Dermis microvascular lymphatic vessel endothelial cell (primary cell): ENCODE measurements at places on chromosomes 1 and 21. TPM values are rescaled to one million over a fixed set of nuclear protein-coding genes. Genes with fewer than 3 reads are reported as not detected.
A peak's percentile ranks its signal among the peaks of the same experiment; 100 is the strongest.

CDC20 gene
- 18.6 and 53.7 TPM in 2 replicates for total RNA-seq

GPR37L1 gene
- total RNA-seq: not detected in 2 replicates

CD48 gene
- not detected in 2 replicates for total RNA-seq

- DNase-seq: peak; percentile 17
Measured at GRCh38 chr1:9900142-9901043, 9.7 kb downstream of the CTNNBIP1 start.

GRCh38 chr1:12142141-12142823, 24.5 kb upstream of the TNFRSF1B start:
- DNase-seq: no peak

- no peak for DNase-seq
Measured at GRCh38 chr1:176926330-176927086, 238.0 kb downstream of the ASTN1 start.

- no peak for DNase-seq
Measured at GRCh38 chr1:163178628-163179027, 24.1 kb downstream of the RGS5 start.

DNA sequence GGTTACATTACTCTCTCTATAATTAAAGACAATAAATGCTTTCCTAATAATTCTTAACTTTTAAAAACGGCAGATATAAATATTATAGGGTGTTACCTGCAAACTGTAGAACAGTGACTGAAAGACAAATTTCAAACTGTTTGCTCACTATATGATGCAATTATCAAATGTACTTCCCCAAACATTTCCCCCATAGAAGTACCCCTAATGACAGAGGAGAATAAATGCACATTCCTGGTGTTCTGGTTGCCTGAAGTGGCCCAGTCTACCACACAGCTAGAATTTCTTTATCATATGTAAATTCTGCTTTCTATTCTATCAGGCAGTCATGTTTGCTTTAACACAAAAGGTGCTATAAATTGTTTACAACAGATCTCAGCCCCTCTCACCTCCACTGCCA, 70.4 kb downstream of the VAV3 start:
- DNase-seq: no peak

DNA sequence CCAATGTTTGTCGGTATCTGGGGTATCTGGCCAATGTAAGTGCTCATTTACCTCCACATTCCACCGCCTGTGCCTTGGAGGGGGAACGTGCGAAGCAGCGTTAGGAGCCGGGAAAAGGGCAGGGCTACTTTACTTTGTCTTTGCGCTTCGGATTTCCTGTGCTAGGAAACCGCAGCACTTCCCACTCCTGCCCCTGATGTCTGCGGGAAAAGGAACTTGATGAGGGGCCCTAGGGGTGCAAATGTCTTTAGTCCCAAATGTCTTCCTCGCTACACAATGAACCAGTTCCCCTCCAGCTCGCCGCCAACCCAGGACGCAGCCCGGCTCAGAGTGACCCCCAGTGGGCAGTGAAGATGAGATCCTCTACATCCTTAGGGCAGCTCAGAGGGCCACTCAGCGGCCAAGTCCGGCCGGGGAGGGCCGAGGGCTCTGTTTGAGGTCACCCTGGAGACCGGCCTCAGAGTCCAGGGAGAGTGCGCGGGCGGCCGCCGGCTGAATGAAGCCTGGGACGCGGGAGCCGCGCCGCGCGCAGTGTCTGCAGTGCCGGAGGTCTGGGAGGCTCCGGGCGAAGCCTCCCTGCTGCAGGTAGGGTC, at the start of gene DYNLT5:
Gene DYNLT5, plus strand, starts transcription at position 460 of the 593 bp plus-strand sequence. CDS start 2,200 bp downstream, outside the sequence.
- DNase-seq: no peak

DNA sequence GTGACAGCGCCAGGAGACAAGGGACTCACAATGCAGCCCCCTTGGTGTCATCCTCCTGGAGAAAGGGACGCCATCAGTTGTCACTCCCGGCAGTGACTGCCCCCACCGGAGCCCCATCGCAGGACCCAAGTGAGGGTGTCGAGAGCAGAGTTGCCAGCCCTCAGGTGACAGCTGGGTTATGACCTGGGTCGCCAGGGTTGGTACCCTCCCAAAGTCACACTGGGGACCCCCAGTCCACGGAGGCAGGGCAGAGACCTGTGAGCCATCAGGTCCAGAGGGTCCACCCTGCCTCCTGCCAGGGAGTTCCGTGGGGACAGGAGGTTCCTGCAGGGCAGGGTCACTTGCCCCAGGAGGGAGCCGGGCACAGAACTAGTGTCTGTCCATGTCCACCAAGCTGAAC, 78.2 kb upstream of the IFFO2 start:
- DNase-seq: no peak

DNA sequence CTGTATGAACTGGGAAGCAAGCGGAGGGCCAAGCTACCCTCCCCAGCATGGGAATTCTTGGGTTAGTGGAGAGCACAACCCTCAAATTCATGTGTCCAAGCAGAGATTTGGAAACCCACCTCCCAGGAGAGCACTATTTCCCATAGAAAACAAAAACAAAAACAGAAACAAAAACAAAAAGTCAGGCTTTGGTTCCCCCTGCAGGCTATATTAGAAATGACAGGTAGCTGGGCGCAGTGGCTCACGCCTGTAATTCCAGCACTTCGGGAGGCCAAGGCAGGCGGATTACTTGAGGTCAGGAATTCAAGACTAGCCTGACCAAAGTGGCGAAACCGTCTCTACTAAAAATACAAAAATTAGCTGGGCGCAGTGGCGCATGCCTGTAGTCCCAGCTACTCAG, 10.8 kb downstream of the MINDY1 start:
- DNase-seq: peak; percentile 25

DNA sequence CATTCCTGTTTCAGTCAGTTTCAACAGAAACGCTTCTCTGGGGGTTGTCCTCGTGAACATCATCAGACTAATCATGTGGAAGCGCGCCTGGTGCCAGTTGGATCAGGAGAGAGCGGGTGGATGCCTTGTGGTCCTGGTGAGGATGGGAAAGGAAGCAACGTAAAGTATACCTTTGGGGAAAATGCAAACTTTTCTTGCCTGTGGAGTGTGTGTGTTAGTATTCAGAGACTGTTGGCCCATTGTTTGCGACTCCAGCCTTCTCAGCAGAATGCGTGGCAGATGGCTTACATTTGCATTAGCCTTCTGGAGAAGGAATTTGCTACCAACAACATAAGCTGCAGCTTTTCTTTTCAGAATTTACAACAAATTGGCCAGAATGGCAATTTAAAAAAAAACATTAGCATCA, 173.9 kb downstream of the RWDD3 start:
- no peak for DNase-seq

- DNase-seq: no peak
Measured at GRCh38 chr1:30735668-30736498, 12.5 kb upstream of the MATN1 start.

DNA sequence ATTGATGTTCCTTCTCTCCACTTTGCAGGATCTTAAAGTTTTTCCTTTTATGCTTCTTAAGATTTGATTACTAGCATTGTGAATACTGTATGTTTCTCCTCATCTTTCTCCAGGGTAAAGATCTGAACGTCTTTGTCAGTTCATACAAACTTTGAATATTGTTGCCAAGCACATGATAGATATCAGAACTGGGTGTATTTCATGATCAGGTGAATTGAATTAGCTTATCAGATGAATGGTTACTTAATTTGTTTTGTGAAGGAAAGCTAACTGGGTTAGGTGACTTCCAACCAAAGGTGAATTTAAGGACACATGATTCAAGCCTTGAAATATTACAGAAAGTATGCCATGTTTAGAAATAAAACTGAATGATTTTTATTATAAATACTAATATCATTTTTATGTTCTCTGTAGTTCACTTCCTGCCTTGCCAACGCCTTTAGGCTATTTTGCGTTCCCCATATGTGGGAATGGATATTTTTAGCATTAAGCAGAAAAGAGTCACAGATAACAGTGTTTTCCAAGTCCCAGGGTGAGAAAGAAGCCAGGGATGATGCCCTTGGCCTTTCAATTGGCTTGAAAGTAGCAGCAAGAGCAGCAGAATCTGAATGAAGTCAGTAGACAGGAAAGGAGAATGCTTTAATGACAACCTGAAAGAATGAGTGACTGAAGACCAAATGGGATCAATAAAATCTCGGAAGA, 752.1 kb downstream of the NCAM2 start:
- DNase-seq: no peak

DNA sequence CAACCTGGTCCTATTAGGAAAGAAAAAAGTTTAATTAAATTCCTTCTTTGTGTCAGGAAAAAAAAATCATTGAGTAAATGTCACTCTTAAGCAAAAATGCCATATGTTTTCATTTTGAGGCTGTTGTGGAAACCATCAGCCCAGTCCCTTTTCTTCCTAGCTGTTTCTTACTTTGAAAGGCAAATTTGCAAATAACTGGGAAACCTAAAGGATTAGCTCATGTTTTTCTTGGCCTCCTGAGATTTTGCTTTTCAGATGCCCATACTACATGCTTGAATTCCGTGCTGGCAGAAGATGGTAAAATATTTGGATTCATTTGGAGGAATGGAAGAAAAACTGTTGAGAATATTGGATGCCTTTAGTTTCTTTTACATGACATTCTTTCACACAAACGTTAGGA, 182.1 kb upstream of the ADAMTS5 start:
- DNase-seq: no peak

- no peak for DNase-seq
Measured at GRCh38 chr1:87180682-87181081, 148.0 kb upstream of the LMO4 start.

GRCh38 chr1:7642418-7642704, 128.7 kb upstream of the VAMP3 start:
- DNase-seq: no peak

DNA sequence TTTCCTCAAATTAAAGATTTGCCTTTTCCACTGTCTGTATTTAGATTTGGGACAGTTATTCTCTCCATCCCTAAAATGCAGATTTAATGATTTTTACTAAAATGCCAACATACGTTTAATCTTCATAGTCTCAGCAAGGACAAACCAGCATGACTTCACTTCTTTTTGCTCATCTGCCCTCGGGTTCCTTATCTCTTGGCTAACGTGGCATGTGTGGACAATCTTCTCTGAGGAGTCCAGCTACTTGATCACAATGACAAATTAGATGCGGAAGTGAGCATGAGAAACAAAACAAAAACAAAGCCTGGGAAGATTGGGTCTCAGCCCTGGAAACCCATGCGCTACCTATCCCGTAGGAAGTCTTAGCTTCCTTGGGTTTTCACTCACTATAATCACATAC, 1.0 kb downstream of the MRAP start:
- no peak for DNase-seq

DNA sequence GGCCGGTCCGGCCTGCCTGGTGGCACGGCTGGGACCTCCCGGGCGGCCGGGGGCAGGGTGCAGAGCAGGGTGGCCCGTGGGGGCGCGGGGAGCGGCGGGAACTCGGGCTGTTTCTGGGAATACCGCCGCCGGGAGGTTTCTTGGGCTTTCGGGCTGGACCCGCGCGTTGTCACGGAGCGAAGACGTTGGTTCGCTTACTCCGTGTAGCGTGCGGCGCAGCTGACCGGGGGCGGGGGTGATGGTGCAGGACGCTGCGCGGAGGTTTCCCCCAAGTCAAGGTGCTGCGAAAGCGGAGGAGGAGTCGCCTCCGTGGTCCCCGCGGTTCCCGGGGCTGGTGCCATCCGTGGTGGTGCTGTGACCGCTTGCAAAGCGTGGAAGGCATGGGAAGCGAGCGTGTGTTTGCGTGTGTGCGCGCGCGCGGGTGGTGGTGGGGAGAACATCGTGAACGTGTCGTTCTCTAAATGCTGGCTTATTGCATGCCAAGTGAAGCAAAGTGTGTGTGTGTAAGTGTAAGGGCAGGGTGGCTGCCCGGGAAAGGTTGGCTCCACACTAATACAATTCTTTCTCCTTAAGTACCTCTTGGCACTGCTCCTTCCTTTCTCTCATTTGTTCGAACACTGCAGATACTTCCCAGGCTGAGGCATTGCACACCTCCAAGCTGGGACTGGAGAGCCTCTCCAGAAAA, 1.1 kb downstream of the RYR2 start:
- no peak for DNase-seq

- no peak for DNase-seq
Measured at GRCh38 chr1:183281039-183281438, 95.0 kb downstream of the LAMC2 start.

GRCh38 chr21:45894450-45894825, 87.1 kb upstream of the COL6A1 start:
- no peak for DNase-seq

- no peak for DNase-seq
Measured at GRCh38 chr1:221748981-221749380, 7.1 kb upstream of the DUSP10 start.

DNA sequence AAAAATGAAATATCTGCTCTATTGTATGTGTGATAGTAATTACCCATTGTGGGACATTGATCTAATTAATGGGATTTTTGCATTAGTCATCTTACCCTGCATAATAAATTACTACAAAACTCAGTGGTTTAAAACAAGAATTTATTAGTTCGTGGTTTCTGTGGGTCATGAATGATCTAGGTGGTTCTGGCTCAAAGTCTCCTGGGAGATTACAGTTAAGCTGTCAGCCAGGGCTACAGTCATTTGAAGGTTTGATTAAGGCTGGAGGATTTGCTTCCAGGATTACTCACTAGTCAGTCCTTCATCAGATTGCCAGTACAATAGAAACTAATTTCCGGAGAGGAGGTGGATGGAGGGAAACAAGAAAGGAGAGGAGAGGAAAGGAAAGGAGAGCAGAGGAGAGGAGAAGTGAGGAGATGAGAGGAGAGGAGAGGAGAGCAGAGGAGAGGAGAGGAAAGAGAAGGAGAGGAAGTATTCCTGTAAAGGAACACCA, 60.4 kb upstream of the TNFSF4 start:
- peak; percentile 1 for DNase-seq

DNA sequence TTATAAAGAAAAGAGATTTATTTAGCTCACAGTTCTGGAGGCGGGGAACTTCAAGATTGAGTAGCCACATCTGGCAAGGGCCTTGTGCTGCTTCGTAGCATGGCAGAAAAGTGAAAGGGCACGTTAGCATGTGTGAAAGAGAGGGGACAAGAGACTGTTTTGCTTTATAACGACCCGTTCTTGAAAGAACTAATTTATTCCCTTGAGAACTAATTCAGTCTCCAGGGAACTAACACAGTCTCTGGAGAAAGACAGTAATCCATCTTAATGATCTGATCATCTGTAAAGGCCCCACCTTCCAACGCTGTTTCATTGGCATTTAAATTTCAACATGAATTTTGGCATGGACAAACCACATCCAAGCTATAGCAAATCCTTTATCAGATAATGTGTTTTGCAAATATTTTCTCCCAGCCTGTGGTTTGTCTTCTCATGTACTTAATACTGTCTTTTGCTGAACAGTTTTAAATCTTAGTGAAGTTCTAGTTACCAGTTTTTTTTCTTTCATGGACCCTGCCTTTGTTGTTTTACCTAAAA, 26.1 kb downstream of the MTR start:
- no peak for DNase-seq

DNA sequence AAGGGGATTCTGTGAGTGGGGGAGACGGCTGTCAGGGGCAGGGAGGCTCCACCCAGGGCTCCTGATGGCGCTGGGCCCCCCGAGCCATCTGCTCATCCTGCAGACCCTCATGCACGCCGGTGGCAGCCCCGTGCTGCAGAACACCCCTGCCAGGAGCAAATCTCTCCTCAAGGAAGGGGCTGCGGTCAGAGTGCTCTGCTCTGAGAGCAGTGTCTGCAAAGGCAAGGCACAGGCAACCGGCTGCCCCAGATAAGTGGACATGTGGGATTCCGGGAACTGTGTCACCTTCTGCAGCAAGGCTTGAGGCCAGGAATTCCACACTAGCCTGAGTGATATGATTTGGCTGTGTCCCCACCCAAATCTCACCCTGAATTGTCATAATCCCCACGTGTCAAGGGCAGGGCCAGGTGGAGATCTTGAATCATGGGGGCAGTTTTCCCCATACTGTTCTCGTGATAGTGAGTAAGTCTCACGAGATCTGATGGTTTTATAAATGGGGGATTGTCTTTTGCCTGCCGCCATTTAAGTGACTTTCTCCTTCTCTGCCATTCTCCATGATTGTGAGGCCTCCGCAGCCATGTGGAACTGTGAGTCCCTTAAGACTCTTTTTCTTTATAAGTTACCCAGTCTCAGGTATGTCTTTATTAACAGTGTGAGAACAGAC, 101.0 kb downstream of the PDE9A start:
- DNase-seq: no peak
